ENCODE measurements at places on chromosomes 12 and 14.

DNA sequence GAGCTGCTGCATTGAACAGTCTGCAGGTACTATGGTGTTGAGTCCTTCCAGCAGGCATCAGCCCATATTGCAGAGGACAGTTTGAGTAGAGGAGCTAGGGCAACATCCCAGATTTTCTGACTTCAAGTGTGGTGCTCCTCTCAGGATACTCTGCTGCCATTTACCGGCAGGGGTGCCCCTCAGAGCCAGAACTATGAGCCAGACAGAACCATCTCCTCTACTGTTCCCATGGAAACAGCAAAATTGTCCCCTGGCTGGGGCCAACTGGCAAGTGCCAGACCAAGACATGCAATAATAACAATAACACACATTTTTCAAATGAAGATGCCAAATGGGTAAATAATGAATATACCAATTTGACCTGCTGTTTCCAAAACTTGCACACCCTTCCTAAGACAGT lies 102.9 kb downstream of the ADCK1 start:
- no peak overlapping the region for H3K4me3 ChIP-seq
- H3K4me1 ChIP-seq: no peaks in the 10 kb centered on the region
- H3K27ac ChIP-seq: no peak overlapping the region
- no peaks in the 10 kb centered on the region for H3K27me3 ChIP-seq

DNA sequence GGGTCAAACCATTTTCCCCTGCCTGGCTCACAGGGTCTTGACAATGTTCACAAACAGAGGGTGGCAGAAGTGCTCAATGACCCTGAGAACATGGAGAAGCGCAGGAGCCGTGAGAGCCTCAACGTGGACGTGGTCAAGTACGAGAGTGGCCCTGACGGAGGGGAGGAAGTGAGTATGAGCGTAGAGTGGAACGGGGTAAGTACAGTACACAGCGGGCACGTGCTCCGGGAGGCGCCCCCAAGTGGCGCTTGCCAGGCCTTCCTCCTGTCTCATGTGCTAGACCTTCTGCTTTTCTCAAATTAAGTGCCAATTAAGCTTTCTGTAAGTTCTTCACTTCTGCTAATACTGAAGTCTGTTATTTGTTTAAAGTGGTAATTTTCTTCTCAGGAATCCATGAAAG lies 35.9 kb downstream of the XRCC3 start:
- H3K27ac ChIP-seq: peak overlapping the region; percentile 56
- H3K27me3 ChIP-seq: no peaks in the 10 kb centered on the region
- H3K36me3 ChIP-seq: peaks cover 16% of the 10 kb centered on the region
- peak; percentile 56 for DNase-seq

- no peak overlapping the region for H3K27ac ChIP-seq
- no peaks in the 10 kb centered on the region for H3K36me3 ChIP-seq
- no peak overlapping the region for H3K4me3 ChIP-seq
- no peak for DNase-seq
Observed at GRCh38 chr12:5785601-5786000, 159.5 kb downstream of the ANO2 start.

GRCh38 chr12:100833282-100833681 lies 38.7 kb downstream of the ANO4 start:
- no peak for DNase-seq
- H3K36me3 ChIP-seq: no peaks in the 10 kb centered on the region
- H3K4me1 ChIP-seq: no peaks in the 10 kb centered on the region
- H3K4me3 ChIP-seq: no peak overlapping the region
- peaks cover 1% of the 10 kb centered on the region for H3K27me3 ChIP-seq

- DNase-seq: no peak
- H3K27me3 ChIP-seq: no peaks in the 10 kb centered on the region
- peaks cover 7% of the 10 kb centered on the region for H3K4me1 ChIP-seq
- H3K4me3 ChIP-seq: no peak overlapping the region
- H3K36me3 ChIP-seq: peaks cover 2% of the 10 kb centered on the region
- H3K27ac ChIP-seq: no peak overlapping the region
Observed at GRCh38 chr14:70721542-70721941, 79.8 kb downstream of the TTC9 start.

DNA sequence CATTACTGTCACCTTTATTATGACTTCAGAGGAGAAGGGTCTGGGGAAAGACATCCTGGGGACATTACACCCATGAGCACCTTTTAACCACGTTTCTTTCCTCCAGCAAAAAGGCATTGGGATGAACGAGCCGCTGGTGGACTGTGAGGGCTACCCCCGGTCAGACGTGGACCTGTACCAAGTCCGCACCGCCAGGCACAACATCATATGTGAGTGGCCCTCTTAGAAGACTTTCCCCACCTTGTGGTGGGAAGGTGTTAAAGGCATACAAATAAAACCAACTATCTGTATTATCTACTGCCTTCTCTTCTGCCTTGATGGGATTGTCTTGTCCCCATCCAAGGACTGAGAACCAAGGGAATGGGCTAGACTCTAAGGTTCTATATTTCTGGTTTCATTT lies 6.0 kb downstream of the PSMD9 start:
- no peak overlapping the region for H3K4me3 ChIP-seq
- H3K27me3 ChIP-seq: no peaks in the 10 kb centered on the region
- no peak overlapping the region for H3K27ac ChIP-seq
- no peak for DNase-seq
- H3K4me1 ChIP-seq: peaks cover 11% of the 10 kb centered on the region

DNA sequence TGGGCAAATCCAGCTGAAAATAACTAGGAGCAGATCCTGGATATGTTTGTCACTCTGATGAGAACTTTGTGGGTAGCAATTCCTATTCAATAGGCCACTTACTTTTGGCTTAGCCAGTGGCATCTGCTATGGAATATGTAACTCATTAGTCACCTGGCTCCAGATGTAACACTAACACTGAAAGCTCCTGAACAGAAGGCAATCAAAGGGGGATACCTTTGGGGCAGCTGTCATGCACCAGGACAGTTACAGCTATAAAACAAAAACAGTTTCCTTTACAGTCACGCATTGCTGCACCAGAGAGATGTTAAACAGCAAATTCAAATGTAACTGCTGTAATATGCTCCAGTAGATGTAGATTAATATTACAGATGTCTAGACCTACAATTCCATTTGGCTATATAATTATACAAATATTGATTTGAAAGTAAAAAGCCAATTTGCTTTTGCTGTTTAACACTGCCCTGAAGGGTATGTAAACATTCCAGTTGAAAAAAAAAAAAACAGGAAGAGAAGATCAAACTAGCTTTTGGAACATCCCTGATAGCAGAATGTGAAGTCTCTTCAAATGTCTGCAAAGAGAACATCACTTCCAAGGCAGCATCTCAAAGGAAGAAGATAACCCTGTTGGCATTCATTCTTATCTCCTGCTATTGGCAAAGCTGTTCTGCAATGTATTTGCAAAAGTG lies 18.4 kb downstream of the RACGAP1 start:
- peaks cover 2% of the 10 kb centered on the region for H3K4me1 ChIP-seq
- no peak overlapping the region for H3K4me3 ChIP-seq
- H3K36me3 ChIP-seq: peaks cover 5% of the 10 kb centered on the region
- no peak for DNase-seq
- H3K27me3 ChIP-seq: no peaks in the 10 kb centered on the region

DNA sequence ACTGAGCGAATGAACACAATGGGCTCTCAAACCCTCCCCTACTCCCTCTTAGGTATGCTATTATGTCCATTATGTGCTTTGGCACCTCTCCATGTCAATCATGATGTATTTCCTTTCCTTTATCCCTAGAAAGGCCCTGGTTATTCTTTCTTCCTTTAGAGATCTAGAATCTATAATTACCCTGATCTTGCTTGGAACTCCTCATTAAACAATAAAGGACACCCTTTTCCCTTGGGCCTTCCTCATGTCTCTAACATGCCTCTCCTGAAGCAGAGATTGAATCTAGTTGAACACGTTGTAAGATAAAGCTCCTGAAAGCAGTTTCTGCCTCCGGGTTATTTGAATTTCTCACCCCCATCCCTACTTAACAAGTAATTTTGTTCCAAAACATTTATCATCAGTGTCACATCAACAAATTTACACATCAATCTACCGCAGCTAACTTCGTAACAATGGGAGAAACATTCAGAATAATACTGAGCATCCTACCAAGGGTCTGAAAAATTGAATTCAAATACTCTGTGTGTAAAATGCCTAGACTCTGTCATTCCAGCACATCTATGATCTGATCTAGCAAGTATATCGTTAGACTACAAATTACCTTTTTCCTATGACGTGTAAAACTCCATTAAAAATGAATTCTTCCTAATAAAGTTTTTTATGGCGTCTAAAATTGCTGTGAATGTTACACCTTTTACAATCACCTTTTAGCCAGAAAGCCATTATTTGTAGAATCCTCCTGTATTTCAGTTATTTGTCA lies 5.4 kb downstream of the USP44 start:
- no peak overlapping the region for H3K4me3 ChIP-seq
- no peak for DNase-seq
- H3K4me1 ChIP-seq: peaks cover 9% of the 10 kb centered on the region
- no peaks in the 10 kb centered on the region for H3K36me3 ChIP-seq

- no peaks in the 10 kb centered on the region for H3K27me3 ChIP-seq
- H3K4me3 ChIP-seq: peak within 1 kb of the TSS; percentile 87
- H3K27ac ChIP-seq: peak within 1 kb of the TSS; percentile 32
- H3K36me3 ChIP-seq: no peaks in the 10 kb centered on the region
Observed at GRCh38 chr14:100306101-100306997, at the start of gene SLC25A29. Gene SLC25A29 (minus strand): TSS chr14:100306444. CDS start chr14:100306232, 212 bp downstream.

DNA sequence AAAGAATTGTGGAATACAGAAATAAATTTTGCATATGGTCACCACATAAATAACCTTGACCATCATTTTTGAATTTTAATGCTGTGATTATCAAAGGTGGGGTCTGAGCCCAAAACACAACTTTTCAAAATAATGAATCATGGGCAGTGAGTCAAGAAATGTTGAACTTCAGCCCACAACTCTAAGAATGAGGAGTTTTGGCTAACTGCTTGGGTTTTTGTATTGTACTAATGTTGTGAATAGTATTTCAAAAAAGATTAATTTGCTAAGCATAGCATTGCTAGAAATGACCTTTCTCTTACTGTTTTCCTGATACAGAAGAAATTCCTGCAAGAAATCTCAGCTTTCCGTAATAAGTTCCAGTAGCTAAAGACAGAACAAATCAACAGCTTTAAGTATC lies 24.4 kb upstream of the YARS2 start:
- H3K36me3 ChIP-seq: no peaks in the 10 kb centered on the region
- no peak overlapping the region for H3K27ac ChIP-seq
- no peak overlapping the region for H3K4me3 ChIP-seq
- H3K27me3 ChIP-seq: peaks cover 5% of the 10 kb centered on the region

DNA sequence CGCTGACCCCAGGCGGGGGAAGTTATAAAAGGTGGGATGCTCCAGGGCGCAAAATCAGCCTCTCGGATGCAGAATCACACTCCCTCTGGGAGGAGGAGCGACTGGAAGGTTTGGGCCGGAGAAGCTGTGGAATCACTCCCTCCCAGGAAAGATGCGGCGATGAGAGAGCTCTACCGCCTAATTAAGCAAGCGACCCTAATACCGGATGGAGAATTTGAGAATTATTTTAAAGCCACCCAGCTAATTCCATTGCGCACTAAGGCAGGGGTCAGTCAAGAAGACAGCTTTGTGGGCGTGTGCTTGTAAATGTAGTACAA lies 1.9 kb downstream of the COL2A1 start:
- H3K27ac ChIP-seq: no peak overlapping the region
- H3K4me1 ChIP-seq: peaks cover 24% of the 10 kb centered on the region
- DNase-seq: no peak

- H3K4me1 ChIP-seq: no peaks in the 10 kb centered on the region
- no peak overlapping the region for H3K27ac ChIP-seq
- no peaks in the 10 kb centered on the region for H3K36me3 ChIP-seq
- DNase-seq: no peak
Observed at GRCh38 chr14:30005114-30005808, 77.6 kb upstream of the PRKD1 start.

GRCh38 chr12:110744601-110745264 lies 2.0 kb upstream of the PPP1CC start:
- H3K27me3 ChIP-seq: no peaks in the 10 kb centered on the region
- H3K4me1 ChIP-seq: peaks cover 11% of the 10 kb centered on the region
- no peak for DNase-seq
- no peak overlapping the region for H3K4me3 ChIP-seq

DNA sequence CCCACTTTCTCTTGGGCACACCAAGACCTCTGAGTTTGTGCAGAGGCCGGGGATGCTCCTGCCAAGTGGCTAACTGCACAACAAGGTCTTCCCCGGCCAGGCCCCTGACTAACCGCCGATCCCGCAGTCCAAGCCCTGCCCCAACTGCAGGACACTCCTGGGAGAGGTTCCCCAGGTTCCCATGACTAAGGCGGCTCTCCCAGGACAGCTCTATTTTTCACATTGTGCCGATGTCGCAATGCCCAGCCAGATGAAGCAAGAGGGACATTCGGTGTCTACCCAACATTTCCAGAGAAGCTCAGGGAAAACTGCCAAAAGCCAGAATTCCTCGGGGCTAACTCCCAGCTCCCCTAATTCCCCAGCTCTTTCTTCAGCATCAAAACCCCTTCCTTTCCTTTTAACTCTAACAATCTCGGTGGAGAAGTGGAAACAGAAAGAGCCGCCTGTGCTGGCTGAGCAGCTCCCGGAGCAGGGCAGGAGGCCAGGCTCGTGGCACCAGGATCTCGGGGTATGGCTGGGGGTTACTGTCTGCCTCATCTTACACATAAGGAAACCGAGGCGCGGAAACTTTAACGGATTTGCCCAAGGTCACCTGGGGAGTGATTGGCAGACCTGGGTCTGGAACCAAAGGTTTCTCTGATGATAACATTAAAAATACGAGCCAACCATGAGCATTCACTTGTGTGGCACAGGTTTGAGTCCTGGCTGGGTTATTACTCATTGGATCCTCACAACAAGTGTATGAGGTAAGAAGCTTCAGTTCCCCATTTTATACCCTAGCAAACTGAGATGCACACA lies 318.2 kb downstream of the BCL11B start:
- H3K27ac ChIP-seq: no peak overlapping the region
- H3K4me1 ChIP-seq: no peaks in the 10 kb centered on the region
- peaks cover 2% of the 10 kb centered on the region for H3K36me3 ChIP-seq
- no peak overlapping the region for H3K4me3 ChIP-seq

GRCh38 chr14:97705976-97706375 lies 908.8 kb downstream of the VRK1 start:
- no peak overlapping the region for H3K27ac ChIP-seq
- no peak overlapping the region for H3K4me3 ChIP-seq
- DNase-seq: no peak
- H3K27me3 ChIP-seq: no peaks in the 10 kb centered on the region
- H3K4me1 ChIP-seq: no peaks in the 10 kb centered on the region
- no peaks in the 10 kb centered on the region for H3K36me3 ChIP-seq

All from memory B cell (primary cell).